ENCODE measurements at places on chromosomes 5 and 9.

DNA sequence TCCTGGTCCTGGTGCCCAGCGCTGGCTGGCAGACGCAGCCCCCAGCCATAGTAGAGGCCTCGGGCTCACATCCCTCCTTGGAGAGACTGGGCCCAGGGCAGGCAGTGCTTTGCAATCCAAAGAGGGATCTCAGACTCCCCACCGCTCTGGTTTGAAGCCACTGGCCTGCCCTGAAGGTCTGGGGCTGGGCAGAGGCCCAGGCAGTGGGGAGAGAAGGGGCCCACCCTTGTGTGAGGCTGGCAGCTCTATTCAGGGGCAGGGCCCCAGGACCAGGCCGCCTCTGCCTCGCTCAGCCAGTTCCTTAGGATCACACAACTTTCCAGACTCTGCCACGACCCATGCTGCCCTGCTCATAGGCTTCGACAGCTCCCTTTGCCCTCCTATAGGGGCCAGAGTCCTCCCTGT lies 10.7 kb upstream of the SEC16A start:
- DNase-seq: no peak

DNA sequence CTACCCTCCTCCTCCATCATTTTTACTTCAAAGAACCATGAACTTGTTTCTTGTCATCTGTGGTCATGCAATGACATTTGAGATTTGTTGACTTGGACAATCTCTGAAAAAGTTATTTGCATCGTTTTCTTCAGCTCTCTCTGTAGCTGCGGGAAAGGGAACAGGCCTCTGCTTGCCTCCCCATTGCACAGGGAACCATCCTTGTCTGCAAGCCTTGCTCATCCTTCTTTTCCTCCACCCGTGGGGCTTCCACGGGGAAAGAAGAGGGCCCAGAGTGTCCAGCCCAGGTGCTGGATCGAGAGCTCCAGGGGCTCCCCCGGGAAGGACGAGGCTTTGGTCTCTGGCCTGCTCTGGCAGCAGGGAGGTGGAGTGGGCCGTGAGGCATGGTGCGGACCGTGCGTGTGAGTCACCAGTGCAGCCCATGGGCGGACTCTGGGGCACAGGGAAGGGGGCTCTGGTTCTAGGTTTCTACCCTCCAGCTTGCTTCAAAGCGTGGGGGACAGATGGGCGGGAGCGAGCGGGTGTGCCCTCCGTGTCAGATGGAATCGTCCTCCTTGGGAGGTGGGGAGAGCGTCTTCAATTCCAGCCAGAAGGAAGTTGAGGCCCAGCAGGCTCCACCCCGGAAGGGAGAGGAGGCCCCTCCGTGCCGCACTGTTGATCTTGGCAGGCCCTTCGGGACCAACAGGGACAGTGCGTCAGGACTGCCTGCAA lies 6.0 kb upstream of the IRX4 start:
- no peak for DNase-seq

GRCh38 chr9:126116351-126117157 lies 210.1 kb upstream of the MVB12B start:
- DNase-seq: no peak

- peak; percentile 13 for DNase-seq
These were observed 39.2 kb downstream of the DMRT1 start for GRCh38 chr9:880725-881124.

DNA sequence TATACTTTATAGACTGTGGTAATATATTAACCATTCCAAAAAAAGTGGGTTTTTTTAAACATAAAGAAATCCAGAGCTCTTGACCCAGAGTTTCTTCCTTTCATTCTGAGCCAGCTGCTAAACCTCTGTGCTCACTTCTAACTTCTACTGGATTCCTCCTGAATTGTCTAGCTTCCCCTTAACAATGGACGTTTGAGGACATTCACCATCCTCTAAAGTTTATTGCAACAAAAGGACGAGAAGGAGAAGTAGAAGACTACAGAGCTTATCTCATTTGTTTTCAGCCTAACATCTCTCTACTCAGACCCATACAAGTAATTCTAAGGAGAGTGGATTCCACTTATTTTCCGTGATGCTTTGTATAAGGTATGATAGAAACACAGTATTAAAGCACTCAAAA lies 284.2 kb downstream of the MAST4 start:
- no peak for DNase-seq

- no peak for DNase-seq
These were observed 199.3 kb downstream of the PAX5 start for GRCh38 chr9:36834736-36835135.

GRCh38 chr9:126565336-126566128 lies 48.2 kb upstream of the LMX1B start:
- no peak for DNase-seq

DNA sequence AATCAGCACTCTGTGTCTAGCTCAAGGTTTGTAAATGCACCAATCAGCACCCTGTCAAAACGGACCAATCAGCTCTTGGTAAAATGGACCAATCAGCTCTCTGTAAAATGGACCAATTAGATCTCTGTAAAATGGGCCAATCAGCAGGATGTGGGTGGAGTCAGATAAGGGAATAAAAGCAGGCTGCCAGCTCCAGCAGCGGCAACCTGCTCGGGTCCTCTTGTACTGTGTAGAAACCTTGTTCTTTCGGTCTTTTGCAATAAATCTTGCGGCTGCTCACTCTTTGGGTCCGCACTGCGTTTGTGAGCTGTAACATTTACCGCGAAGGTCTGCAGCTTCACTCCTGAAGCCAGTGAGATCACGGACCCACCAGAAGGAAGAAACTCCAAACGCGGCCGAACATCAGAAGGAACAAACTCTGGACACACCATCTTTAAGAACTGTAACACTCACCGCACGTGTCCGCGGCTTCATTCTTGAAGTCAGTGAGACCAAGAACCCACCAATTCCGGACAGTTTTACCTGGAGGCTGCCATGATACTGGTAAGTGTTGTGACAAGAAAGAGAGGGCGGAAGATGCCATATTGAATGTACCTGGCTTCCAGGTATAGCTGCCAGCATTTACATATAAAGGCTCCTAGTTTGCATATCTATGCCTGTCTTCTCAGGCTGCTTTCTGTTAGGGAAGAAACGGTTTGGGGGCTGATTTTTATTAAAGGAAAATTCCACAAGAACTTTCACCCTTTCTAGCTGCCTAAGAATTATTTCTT lies 758.5 kb upstream of the CTNND2 start:
- DNase-seq: no peak

DNA sequence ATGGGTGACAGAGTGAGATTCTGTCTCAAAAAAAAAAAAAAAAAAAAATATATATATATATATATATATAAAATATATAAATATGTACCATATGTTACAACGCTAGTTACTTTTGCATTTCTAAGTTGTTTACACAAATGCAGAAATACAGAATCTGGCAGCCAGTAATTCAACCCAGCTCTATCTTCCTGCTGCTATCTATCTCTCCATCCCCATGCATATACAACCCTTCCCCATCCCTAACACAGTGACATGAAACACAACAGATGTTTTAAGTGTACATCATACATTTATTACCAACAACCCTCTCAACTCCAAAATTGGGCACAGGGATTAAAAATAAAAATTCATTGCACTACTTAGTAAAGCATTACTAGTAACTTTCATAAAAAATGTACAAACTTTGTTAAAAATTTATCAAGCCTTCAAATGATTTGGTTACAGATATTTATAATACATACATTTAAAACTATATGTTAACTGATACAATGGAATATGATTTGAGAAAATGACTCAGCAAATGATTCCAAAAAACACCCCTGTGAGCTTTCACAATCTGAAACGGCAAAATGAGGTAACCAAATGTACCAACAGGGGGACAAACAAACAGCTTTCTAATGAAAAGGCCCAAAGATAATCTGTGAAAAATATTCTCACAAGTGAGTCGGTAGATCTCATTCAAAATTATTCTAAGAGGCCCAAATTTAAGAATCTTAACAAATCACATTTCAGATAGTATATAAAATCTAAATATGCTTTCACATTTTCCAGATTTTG lies 63.8 kb downstream of the RNF38 start:
- DNase-seq: no peak

- DNase-seq: no peak
These were observed at the start of gene EDIL3 for GRCh38 chr5:84384604-84385575. TSS of gene EDIL3 (minus strand) at chr5:84384880. CDS start at chr5:84384374, 506 bp downstream.

GRCh38 chr9:128640603-128641002 lies 16.0 kb downstream of the DYNC2I2 start:
- no peak for DNase-seq

DNA sequence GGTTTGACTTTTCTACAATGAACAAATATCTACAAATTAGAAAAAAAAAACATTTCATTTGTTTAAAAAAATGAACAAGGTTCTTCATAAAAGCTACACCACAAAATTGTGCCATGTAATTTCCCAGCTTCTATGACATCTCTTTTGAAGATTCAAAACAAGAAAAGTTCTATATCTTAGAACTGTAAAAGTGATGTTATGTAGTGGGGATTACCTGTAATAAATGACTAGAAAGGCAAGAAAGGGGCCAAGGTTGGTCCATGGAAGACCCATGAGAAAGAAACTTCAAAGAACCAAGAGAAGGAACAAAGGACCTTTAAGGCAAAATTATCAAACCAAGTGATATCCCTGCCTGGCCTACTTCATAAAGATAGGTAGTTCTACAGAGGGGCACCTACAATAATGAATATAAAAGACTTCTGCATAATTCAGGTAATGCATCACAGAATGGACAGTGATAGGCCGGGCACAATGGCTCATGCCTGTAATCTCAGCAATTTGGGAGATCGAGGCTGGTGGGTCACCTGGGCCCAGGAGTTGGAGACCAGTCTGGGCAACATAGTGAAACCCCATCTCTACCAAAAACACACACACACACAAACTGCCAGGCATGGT lies 7.6 kb downstream of the MLLT3 start:
- no peak for DNase-seq

- no peak for DNase-seq
These were observed 215.9 kb downstream of the MCTP1 start for GRCh38 chr5:95069021-95069420.

DNA sequence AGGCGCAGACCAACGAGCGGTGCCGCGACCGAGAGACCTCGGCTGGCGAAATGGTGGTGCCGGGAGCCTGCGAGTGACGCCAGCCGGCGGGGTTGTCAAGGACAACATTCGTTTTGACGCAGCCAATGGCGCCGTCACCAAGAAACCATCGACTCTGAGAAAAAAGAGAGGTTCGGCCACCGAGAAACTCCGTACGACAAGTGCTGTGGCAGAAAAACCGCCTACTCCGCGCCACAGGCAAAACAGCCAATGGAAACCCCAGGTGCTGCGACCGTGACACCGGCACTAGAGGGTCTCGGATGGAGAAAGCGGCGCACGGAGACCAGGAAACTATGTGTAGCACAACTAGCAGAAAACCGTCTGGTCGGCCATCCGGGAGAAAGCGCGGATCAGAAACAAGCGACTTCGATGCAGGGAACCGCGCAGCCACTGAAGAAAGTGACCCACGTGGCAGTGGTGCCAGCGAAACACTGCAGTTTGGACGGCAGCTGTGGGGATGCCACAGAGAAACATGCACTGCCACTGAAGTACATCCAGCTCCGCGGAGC lies 88.8 kb downstream of the ANXA2R start:
- peak; percentile 69 for DNase-seq

- no peak for DNase-seq
These were observed 858 bp downstream of the NCS1 start for GRCh38 chr9:130172858-130173665.

GRCh38 chr5:73263001-73263710 lies 90.2 kb downstream of the TMEM174 start:
- DNase-seq: no peak

DNA sequence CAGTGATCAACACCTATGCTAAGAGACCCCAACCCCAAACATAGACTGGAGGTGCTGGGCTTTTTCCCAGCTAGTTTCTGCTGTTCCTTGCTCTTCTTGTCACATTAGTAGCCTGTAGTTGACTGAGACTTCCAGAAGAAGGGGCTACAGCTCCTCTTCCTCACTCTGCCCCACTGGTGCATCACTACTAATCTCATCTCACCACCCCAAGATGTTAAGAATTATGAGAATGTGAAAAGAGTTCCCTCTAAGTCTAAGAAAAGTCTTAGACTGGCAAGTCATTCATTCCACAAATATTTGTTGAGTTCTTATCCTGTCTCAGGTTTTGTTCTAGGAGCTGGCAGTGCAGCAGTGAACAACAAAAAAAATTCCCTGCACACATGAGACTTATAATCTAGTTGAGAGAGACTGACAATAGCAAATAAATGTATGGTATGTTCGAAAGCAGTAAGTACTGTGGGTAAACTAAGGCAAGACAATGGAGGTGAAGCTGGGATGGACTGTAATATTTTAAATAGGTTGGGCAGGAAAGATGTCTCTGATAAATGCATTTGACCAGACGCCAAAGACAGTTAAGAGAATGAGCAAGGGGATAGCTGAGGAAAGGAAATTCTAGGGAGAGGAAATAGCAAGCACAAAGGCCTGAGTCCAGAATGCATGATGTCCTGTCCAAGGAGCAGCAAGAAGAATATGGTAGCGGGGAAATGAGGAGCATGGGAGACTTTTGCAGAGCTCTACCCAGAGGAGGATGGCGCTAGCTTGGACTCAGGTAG lies 92.3 kb downstream of the PTCD2 start:
- no peak for DNase-seq

DNA sequence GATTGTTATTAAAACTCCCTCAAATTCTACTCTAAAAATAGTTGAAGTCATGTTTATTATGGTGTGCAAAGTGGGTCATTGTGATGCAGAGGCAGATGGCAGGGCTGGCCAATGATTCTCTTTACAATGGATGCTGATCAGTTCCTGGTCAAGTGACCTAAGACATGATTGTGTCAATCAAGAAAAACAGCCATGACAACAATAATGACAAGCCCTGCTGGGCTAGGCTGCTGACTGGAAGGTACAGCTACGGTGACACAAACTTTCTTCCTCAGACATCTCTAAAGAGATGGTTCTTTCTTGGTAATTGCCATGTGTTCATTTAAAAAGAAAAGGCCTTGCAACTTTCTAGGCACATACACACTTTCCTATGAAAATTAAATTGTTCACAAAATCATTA lies 3.6 kb downstream of the SLC24A2 start:
- DNase-seq: no peak

GRCh38 chr9:111250875-111251842 lies 78.9 kb downstream of the OR2K2 start:
- no peak for DNase-seq

DNA sequence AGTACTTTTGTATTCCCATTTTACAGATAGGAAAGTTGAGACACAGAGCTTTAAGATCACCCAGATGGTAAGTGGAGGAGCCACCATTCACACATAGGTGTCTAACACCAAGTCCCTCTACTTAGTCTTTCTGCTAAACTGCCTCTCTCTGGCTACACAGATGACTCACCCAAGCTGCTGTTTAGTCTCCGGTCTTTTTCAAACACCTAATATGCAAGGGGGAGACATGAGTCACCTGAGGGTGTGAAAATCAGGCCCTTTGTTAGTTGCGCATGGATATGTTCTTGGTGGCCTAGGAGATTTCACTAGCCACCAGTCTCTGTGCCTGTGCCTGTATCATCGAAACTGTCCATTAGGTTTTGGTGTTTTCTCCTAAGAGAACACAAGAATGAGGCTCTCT lies 117.8 kb downstream of the MAST4 start:
- no peak for DNase-seq

DNA sequence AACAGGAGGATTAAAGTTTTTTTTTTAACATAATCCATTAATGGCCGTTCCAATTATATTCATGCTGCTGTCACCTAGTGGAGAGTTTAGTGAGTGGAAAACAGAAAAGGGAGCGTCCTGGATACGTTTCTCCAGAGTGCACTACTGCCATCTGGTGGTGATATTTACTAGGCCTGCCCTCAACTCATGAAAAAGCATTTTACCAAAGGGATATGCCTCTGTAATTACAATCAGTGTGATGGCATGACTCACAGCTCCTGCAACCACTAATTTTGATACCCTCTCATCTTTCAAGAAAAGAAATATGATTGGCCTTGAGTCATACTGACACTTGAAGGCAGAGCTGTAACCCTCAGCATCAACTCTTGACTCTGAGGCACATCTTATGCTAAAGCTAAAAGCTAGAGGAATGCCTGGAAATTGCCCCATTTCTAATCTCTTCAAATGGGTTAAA lies 20.1 kb downstream of the MINAR2 start:
- no peak for DNase-seq

Data from activated CD8-positive, alpha-beta memory T cell treated with anti-CD3 and anti-CD28 coated beads for 48 hours (primary cell).